ENCODE measurements at places on chromosomes 7 and 10.
A peak's percentile ranks its signal among the peaks of the same experiment; 100 is the strongest.

DNA sequence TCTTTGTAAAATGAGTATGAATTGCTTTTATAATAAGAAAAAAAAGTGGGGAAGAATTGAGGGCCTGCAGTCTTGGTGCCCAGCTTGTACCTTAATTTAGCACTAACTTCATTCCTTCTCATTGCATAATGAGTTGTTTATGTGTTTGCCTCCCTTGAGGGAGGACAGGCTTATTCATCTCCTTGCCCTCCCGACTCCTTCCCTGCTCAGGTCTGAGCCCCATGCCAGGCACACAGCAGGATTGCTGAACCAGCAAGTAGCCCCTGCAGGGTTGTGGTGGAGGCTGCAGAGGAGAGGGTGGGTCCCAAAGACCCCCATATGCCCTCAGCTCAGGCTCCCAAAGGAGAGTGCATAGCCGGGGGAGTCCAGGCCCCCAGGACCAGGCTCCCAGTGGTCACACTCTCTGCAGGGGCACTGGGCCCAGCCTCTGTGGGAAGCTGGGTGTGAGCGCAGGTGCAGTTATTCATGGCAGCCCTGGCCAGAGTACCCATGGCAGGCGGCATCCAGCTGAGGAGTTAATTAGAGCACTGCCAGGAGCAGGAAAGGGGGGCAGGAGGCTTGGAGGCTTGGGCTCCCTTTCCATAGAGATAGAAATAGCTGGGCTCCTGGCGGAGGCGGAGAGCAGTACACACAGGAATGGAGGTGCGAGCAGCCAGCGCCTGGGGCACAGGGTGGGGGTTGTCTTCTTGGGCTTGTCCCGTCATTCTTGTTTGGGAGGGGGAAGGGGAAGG is 28.2 kb upstream of the GOLGA7B start:
- no peak for DNase-seq

DNA sequence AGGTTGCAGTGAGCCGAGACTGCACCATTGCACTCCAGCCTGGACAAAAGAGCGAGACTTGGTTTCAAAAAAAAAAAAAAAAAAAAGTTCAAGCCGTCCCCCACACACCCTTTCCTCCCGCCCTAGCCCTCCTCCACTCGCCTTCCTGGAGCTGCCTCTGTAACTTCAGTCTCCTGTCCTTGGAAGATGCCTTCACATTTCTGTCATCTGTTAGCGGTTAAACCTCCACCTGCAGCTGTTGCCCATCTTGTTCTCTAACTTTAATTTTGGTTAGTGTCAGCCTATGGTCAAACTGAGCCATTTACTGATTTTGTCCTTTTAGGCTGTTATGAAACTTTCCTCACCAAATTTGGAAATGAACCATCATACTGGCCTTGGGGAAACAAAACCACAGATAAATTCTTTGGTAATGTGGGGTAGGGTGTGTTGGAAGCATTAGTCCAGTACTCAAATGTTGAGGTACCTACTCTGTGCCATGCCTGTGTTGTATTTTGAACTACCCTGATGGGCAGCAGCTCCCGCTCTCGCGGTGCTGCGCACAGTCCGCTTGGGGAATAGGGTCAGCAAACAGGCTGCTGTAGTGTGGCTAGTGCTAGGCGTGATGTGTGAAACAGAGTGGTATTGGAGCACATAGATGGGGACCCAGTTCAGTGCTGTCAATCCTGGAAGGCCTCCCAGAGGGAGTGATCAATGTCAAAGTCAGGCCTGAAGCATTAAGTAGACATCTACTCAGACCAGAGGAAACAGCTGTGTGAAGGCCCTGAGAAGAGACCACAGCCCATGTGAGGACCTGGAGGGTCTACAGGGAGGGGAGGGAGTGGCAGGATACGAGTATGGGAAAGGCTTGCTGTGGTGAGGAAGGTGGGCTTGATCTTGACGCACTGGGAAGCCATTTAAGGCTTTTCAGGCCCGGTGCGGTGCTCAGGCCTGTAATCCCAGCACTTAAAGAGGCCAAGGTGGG is 26.9 kb downstream of the SFXN4 start:
- no peak for DNase-seq

DNA sequence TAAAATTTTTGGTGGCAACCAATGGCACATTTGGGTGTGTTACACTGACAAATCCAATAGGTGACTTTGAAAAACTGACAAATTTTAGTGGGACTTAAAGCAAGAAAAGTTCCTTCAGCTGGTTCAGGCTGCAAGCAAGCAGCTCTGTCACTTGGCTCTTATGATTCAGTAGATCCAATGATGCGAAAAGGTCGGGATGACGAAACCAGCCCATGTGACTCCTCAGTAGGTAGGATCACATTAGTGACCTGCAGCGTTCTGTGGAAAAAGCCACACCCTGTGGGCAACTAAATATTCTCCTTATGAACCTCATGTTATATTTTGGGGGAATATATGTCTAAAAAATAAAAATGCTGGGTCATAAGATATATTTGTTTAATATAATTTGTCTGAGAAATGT is 13.3 kb upstream of the TSGA13 start:
- peak; percentile 54 for DNase-seq

- no peak for DNase-seq
Measured at GRCh38 chr10:23405540-23405939, 33.3 kb upstream of the OTUD1 start.

DNA sequence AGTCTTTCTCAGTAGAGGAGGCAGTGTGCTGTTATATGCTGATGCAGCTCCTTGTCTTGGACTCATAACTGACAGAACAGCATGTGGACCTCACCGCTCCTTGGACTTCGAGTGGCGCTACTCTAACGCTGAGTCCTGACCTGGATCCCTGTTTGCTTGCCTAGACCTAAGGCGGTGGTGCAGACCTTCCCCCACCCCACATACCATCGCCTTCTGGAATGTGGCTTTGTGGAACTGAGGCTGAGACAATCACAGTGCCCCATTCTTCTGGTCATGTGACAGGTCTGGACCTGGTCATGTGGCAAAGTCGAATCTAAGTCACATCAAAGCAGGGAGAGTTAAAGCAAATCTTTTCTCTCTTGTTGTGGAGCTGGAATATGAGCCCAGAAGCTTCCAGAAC is 190.7 kb upstream of the MKI67 start:
- DNase-seq, result no peak

GRCh38 chr7:135940077-135941075 is 36.8 kb downstream of the MTPN start:
- DNase-seq, result no peak

DNA sequence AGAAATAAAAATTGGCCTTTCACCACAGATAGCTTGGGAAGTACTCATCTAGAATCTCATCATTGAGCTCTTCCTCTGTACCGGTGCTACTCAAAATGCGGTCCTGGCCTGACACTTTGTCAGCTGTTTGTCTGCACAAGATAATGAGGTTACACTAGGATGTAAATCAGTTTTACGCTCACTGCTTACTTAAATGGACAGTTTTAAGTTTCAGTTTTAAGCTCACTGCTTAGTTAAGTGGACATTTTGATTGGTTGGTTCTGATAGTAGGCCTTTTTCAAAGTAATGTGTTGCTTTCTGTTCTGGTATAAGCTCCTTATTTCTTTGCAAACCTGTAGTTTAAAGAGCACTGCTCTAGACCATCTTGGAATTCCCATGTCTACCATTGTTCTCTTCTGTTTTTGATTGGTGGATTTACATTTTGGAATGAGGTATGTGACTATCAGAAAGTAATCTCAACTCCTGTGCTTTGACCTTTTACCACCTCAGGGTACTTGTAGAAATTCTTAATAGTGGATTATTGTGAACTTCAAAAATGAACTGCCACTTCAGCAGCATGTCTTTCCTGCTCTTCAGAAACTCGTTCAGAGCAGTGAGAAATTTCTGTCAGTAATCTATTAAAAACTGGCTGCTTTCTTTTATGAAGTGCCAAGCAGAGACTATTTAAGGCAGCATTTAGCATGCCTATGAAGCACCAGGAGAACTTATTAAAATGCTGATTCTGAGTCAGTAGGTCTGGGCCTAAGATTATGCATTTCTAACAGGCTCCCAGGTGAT is 55.0 kb downstream of the C1GALT1 start:
- DNase-seq, result no peak

- no peak for DNase-seq
Measured at GRCh38 chr7:33446551-33446950, 317.2 kb downstream of the BBS9 start.

DNA sequence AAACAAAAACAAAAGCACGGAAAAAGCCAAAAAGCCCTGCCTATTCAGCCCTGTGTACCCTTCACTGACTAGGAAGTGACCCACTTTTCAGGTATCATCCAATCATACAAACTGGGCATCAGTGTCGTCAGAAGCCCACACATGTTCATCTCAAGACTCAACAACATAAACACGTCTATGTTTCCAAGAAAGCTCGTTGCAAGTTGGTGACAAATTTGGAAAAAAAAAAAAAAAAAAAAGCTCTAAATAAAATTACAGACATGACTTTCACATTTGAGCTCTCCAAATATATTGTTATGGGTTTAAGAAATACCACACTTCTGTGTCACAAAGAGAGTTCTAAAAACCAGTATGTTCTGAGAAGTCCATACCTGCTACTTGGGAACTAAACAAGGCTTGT is 204.7 kb upstream of the KLF14 start:
- no peak for DNase-seq

- DNase-seq, result no peak
Measured at GRCh38 chr10:48576501-48576900, 28.4 kb downstream of the ARHGAP22 start.

DNA sequence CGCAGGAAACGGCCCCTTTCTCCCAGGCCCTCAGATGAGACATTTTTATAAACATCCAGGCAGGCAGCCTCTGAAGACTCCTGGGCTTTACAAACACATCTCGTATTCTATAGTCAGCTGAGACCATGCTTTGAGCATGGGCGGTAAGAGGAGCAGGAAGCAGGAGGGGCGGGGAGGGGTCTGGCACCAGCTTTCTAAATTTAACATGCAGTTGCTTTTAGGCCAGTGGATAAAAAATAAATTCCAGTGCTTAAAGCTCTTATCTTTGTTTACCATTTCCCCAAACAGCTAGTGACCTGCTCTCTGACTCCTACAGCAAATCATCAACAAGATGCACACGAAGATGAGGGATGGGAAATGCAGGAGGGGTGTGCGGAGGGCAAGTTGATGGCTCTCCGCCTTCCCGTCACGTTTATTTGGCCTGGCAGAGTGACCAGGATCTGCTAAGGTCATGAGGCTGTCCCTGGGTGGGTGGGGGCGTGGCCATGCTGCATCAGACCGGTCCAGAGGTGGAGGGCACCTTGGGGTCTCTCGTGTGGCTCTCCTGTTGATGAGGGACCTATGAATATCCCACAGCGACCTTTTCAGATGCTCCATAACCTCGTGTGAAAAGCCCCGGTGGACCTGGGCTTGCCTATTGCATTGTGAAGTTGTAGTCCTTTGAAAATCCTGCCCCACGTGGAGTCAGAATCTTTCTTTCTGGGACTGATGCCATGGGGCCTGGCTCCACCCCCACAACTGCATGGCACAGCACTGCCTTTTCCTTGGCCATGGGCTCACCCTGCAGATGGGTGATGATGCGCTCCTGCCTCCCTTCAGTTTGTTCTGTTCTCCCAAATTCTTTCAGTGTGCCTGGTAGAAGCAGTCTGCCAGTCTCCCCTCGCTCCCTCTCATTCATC is 67.5 kb downstream of the PARP12 start:
- no peak for DNase-seq

DNA sequence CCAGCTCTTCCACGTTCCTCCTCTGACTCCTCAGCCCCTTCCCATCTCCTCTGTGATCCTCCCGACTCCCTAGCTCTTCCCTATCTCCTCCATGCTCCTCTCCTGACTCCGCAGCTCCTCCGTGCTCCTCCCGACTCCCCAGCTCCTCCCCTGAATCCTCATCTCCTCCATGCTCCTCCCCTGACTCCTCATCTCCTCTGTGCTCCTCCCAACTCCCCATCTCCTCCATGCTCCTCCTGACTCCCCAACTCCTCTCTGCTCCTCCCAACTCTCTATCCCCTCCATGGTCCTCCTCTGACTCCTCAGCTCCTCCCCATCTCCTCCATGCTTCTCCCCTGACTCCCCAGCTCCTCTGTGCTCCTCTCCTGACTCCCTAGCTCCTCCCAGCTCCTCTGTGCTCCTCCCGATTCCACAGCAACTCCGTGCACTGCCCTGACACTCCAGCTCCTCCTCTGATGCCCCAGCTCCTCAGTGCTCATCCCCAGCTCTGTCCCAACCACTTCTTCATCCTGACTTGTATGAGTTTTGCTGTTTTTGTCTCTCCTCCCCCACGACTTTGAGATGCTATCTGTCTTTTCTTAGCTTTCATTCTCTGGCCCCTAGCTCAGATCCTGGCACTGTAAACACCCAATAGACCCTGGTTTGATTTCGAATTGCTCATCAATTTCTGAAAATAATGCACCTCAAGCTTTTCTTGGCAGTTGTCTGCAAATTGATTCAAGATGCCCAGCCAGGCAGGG is 38.3 kb downstream of the OAT start:
- no peak for DNase-seq

GRCh38 chr7:41956705-41957104 is 253.8 kb upstream of the INHBA start:
- DNase-seq, result no peak

GRCh38 chr7:116652793-116653192 is 19.2 kb upstream of the MET start:
- no peak for DNase-seq

- DNase-seq, result no peak
Measured at GRCh38 chr10:71052076-71052660, 160.2 kb upstream of the UNC5B start.

DNA sequence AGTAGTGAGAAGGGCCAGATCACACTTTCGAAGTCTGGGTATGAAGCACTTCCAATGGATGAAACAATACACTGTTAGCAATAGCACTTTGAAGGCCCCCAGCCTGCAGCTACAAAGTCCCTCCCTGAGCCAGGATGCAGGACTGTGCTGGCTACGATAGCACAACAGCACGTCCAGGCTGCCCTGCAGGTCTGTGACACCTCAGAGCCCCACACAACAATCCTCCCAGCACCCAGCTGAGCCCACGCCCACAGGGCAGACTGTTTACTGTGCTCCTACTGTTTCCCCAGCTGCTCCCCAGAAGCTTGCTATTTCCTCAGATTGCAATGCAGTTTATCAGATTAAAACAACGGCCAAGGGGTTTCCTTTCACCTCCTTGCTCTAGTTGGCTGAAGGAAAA is 71.4 kb downstream of the HTR5A start:
- DNase-seq, result no peak

GRCh38 chr7:95686109-95686508 is 86.2 kb upstream of the DYNC1I1 start:
- peak; percentile 40 for DNase-seq

- peak; percentile 94 for DNase-seq
Measured at GRCh38 chr7:99142727-99143520, 984 bp downstream of the SMURF1 start.

GRCh38 chr10:92662848-92663247 is 26.9 kb upstream of the HHEX start:
- DNase-seq, result no peak

GRCh38 chr7:128352153-128352537 is 8.4 kb upstream of the RBM28 start:
- DNase-seq, result no peak

GRCh38 chr10:71274901-71275796 is 43.9 kb upstream of the SLC29A3 start:
- no peak for DNase-seq

- no peak for DNase-seq
Measured at GRCh38 chr7:73932364-73932763, 71.4 kb downstream of the TMEM270 start.

All from Caki2 (cell line).